ENCODE measurements at places on chromosomes 5 and 9. TPM values are rescaled to one million over a fixed set of nuclear protein-coding genes. Genes with fewer than 3 reads are reported as not detected.

The RORB gene
- not detected for total RNA-seq

The ECSCR gene
- total RNA-seq: 0.40 TPM

The IRX1 gene
- 3.3 TPM for total RNA-seq

The PCDHB13 gene
- 0.17 TPM for total RNA-seq

GRCh38 chr5:167754501-167755021 lies 536.9 kb upstream of the WWC1 start:
- peak; percentile 61 for DNase-seq

DNA sequence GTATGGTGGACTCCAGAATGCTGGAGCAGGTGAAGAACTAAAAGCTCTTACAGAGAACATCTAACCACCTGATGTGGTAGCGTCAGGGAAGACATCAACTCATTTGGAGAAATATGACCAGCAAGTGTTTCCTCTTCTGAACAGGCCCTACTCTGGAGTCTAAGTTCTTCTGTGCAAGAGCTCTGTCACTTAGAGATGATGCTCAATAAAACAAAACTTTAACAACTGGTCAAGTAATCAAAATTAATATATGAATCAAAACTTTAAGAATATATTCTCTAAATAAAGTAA lies 85.8 kb downstream of the CYFIP2 start:
- no peak for DNase-seq

DNA sequence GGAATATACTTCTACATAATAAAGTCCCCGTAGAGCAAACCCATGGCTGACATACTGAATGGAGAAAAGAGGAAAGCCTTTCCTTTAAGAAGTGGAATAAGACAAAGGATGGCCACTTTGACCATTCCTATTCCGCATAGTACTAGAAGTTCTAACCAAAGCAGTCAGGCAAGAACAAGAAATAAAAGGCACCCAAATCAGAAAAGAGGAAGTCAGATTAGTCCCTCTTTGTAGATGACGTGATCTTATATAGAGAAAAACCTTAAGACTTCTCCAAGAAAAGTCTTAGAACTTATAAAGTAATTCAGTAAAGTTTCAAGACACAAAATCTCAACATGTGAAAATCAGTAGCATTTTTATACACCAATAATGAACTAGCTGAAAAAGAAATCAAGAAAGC lies 133.9 kb downstream of the GIN1 start:
- DNase-seq: no peak

DNA sequence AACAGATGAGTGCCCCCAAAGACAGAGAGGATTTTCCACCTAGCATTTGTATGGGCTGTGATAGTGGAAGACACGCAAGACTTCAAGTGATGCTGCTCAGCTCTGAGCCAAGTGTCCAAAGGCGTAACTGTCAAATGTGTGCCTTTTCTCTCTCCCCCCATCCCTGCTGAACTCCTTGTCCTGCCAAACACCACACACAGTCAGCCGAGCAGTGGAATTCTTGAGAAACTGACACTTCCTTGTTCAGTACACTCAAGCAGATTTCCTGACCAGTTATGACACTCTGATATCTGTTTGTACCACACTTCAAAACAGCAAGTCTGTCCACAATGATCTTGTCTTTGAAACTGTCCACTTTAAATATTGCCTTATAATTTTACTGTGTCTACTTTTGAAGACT lies 166.4 kb downstream of the PIK3R1 start:
- DNase-seq: no peak

DNA sequence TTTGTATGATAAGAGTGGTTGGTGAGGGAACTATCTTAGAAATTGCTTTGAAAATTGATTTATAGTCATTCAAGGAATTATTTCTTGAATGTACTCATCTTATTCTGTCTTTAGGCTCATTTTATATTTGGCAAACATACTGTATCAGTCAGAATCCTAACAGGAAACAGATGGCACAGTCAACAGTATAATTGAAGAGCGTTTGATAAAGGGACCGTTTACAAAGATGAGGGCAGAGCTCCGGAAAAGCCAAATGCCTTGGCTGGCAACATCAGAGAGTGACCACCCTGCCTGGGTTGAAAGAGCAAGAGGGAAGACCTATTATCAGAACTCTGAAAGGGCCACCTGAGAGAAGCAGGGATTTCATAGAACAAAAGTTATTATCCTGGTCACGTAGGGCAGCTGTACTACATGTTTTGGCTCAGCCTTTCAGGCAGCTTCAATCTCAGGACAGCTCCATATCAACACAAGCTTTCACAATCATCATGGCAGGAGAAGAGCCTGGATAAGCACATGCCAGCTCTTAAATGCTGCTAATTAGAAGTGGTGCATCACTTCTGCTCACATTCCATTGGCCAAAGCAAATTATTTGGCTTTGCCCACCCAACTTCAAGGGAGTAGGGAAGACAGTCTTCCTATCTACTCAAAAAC lies 47.2 kb upstream of the ARL15 start:
- no peak for DNase-seq

GRCh38 chr5:112069329-112069728 lies 312.3 kb upstream of the NREP start:
- no peak for DNase-seq

DNA sequence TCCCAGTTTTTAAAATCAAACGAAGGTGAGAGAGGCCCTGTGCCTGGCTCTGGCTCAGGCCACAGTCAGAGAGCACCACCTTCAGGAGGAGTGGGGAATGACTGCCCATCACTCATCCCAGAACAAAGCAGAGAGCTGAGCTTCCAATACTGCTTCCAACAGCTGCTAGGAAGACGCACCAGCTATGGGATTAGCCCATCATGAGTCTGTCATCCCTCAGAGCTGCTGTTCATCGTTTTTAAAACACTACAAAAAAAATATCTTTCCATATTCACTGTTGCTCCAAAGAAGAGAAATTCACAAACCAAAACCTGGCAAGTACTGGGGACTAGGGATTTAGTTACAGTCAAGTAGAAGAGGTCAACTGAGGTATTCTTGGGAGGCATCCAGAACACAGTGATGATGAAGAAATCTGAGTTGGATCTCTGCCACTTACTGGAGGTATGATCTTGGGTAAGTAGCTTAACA lies 102.4 kb downstream of the CDK5RAP2 start:
- DNase-seq: peak; percentile 91

DNA sequence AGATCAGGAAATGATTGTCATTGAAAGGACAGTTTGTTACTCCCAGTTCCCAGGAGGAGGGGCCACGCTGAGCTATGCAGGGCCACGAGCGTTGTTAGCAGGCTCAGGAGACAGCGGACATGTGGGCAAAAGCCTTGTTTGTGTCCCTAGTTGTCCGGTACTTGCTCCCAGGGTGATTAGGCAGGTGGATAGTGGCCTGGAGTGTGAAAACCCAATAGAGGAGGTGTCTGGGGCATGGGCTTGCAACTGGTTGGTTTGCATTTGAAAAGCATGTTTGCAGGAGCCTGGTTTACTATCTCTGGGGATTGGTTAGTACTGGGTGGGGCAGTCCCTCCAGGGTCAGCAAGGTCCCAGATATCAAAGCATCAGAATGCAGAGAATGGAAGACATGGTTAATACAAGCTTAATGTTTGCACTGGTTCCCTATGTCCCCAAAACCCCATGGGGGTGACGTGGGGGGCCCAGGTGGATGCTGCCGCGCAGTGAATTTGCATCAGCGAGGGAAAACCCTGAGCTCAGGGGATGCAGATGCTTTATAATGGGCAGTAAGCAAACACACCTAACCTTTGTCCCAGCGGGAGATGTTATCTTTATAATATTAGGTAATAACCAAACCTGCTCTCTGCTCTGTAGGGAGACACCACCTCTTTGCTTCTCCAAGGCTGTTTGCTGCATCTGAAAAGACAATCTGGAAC lies 39.7 kb downstream of the ROPN1L start:
- no peak for DNase-seq

GRCh38 chr9:104961701-104962359 lies 33.9 kb upstream of the ABCA1 start:
- DNase-seq: peak; percentile 4

DNA sequence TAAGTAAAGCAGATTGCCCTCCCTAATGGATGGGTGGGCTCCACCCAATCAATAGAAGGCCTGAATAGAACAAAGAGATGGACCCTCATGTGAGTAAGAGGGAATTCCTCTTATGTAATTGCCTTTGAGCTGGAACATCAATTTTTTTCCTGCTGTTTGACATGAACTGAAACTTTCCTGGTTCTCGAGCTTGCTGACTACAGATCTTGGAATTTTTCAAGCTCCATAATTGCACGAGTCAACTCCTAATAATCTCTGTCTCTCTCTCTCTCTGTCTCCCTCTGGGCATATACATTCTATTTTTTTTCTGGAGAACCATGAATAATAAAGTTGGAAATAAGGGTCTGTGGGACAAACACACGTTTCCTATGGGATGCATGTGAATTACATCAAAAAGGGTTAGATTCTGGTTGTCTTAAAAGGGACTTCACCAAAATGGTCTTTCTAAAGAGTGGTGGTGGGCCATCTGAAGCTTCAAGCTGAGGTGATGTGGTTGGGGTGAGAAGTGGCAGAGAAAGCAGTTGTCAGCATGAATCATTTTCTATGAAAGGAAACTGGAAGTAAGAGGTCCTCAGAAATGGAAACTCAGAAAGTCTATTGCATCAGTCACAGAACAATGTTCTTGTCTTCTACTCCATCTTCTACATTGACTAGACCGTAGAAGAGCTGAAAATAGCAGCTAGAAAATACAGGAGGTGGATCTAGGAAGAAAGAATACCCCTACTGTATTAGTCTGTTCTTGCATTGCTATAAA lies 47.0 kb upstream of the HOMER1 start:
- DNase-seq: peak; percentile 56
